NCI-H2029 (cell line): ENCODE measurements at places on chromosomes 7 and 10.

DNA sequence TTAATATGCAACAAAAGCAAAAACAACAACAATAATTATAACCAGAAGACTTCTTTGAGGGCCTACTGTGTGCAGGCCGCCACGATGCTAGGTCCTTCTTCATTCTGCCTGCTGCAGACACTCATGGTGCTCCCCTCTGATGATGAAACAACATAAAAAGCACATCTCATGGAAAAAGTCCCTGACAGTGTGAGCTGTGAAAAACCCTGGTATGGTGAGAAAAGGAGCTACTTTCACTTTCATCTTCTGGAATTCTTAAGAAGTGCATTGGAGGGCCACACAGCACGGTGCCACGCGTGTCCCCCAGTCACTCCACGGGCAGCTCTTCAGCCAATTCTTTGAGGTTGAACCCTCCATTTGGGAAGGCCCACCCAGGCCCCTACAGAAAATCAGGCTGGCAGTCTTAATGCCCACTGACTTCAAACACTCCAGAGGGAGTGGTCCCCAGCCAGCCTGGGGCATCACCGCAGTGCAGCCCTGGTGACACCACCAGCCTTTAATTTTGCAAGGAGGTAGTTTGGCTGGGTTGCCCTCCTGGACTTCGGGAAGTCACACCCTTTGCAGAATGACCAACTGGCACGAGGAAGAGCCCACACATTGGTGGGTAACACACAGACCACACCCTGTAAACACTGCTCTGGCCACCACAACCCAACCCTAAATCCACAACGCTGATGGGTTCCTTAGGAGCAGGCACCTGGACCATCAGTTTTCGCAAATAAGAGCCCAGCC is 7.7 kb downstream of the KCNMA1 start:
- DNase-seq: no peak

DNA sequence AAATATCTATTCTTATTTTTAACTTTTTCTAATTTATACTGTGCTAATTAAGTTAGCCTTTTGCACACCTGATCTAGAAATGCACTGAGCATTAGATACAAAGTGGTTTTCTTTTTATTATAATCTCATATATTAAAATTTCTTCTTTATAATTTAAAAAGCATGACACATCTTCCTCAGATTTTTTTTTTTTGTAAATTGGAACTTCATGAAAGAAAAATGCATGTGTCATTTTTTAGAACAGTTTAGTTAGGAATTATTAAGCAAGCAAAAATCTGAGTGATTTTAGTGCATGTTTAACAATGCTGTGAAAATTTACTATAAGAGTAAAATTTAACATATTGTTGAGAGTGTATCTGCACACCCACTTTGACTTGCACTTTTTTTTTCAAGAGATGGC is 367.9 kb downstream of the TFEC start:
- DNase-seq: no peak

GRCh38 chr10:113819989-113820388 is 33.9 kb downstream of the DCLRE1A start:
- no peak for DNase-seq

DNA sequence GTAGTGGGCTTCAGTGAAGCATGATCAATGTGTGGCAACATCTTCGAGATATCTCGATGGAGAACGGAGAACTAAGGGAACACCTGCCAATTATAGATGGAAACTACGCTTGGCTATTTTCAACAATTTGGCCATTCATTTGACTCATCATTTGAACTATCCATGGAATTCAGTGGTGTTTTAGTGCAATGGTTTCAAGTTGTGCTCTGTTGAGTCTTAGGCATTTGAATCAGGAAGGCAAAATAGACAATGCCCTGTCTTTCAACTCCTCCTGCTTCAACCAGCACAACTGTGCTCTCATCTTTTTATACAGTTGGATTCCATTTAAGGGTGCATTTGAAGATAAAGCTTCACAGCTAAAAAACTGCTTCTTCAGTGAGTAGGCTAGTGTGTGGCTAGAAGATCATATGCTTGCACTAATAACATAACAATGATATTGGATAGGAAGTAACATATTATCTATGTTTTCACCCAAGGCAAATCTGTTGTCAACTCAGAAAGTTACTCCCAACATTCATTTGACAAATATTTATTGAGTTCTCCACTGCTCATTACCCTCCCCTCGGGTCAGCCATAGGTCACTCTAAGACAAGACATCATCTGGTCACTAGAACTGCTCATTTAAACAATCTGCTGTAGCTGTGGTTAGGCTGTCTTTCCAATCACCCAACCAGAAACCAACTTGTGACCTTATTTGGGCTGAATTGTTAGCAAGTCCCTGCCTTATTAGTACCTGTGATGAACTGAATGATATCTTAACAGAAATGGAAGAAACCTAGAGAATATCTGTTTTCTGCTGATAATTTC is 314.1 kb upstream of the SP4 start:
- DNase-seq: no peak

DNA sequence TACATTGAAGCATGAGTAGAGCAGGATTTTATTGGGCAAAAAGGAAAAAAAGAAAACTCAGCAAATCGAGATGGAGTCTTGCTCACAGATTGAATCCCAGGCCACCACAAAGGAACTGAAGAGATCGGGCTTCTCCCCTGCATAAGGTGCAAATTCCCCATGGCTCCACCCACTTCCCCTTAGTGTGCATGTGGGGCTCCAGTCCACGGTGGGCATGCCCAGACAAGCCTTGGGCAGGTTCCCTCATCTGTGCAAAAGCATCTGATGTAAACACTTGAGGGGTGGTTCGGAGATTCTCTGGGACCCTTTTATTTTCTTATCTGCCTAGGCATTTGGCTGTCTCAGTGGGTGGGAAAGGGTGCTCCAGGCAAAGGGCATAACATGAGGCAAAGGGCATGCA is 150.7 kb downstream of the CFTR start:
- DNase-seq: no peak

DNA sequence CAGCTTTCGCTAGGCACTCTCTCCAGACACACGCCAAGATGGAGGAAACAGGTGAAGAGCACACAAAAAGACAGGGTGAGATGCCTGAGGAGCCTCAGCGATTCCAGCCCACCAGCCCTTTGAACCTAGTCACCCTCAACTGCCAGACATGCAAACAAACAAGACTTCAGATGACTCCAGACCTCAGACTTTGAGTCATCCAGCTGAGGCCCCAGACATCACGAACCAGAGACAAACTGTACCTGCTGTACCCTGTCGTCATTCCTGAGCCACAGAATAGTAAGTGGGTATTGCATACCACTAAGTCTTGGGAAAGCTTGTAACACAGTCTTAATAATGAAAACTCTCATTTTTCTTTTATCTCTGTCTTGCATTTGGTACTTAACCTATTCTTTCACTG is 126.6 kb upstream of the LSM8 start:
- no peak for DNase-seq
